ENCODE measurements at places on chromosomes 4 and X.

DNA sequence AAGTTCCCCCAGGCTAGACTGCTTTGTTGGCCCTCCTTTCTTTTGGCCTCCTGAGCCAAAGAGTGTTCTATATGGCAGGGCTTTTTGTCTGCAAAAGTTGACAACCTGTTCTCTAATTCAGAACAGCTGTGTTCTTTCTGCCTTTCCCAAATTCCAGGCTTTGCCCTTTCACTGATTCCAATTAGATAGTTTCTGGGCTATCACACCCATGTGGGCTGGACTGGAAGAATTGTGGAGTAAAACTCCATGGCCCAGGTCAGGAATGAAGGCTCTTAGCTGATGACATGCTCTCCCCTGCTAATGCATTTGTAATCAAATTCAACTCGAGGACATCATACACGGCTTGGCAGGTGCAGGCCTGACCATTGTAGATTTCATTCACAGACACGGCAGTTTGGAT is 19.4 kb downstream of the BMP3 start:
- no peak for DNase-seq

DNA sequence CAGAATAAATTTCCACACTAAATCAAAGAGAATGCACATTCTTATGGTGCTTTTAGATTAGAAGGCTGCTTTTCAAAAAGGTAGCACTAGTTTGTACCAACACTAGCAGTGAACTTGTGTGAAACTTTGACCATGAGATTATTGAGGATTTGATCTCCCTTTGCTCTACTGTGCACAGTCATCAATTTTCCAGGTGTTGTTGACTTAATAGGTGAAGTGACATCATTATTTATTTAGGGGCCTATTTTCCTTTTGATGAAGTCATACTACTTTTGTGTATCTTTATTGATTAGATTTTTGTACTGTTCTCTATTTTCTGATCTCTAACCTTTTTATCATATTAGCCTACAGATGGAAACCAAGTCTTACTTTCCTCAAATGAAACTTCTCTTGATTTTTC is 507.9 kb upstream of the LCORL start:
- no peak for DNase-seq

GRCh38 chrX:18946157-18946556 is 37.8 kb downstream of the PHKA2 start:
- no peak for DNase-seq

- no peak for DNase-seq
Observed at GRCh38 chrX:10217198-10217597, 60.4 kb downstream of the CLCN4 start.

DNA sequence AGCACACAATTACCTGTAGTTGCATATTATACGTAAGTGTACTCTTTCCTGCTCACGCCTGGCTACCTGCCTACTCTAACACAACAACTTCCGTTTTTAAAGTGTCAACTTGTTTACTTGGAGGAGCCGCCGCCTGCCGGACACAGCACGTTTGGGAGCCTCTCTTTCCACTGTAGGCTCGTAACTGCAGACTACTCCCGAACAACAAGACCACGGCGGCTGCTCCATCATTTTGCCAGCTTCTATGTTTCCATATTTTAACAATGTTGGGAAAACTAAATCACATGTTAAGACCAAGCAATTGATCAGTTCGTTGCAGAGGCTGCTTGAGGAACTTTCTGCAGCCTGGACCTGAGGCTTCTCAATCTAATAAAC is 841 bp downstream of the MTNR1A start:
- peak; percentile 47 for DNase-seq

DNA sequence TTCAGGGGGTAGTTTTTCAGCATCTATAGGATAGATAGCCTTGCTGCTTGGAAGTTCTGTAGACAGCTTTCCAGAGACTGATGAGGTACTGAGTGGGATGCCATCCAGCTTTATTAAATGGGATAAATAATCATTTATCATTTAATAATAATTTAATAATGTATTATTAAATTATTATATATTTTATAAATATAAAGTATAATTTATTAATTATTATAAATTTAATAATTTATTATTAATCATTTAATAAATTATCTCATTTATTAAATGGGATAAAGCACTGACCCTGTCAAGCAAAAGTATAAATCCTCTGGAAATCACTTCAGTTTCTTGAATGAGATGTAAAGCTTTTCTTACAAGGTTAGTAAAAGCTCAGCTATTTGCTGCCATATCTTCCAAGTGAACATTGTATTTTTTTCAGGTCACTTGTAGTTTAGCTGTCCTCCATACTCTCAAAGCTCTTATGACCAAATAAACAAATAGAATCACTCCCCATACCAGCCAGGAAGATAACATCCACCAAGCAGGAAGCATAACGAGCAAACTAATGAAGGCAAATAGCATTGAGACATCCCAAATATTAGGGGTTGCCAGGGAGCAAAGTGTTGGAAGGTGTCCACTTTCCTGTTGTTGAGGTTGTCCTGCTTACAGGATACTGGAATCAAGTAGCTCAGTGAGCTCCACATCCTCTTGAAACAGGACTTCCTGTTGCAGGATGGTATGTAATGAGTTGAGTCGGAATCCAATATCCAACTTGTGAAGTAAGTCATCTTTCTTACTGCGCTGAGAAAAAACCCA is 88.9 kb downstream of the ZNF674 start:
- no peak for DNase-seq

GRCh38 chrX:14775416-14775815 is 97.5 kb downstream of the FANCB start:
- DNase-seq: no peak

DNA sequence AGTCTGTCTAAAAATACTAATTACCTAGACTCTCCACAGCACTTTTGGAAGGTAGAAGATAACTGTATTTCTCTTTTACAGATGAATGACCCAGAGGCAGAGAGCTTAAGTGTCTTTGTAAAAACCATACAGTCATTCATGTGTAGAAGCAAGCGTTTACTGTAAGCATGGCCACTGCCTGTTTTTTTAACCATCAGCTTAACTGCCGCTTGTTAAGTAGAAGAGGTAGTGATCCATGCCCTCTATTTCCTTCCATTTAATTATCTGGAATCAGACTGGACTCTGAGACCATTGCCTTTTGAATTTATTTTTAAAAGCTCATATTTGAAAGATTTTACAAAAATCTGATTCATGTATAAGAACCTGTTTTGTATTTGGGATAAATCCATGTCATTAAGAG is 111.2 kb upstream of the TECRL start:
- DNase-seq: peak; percentile 17

GRCh38 chrX:111167334-111167733 is 71.3 kb downstream of the PAK3 start:
- DNase-seq: no peak

- DNase-seq: no peak
Observed at GRCh38 chrX:123408821-123409737, 225.0 kb downstream of the GRIA3 start.

DNA sequence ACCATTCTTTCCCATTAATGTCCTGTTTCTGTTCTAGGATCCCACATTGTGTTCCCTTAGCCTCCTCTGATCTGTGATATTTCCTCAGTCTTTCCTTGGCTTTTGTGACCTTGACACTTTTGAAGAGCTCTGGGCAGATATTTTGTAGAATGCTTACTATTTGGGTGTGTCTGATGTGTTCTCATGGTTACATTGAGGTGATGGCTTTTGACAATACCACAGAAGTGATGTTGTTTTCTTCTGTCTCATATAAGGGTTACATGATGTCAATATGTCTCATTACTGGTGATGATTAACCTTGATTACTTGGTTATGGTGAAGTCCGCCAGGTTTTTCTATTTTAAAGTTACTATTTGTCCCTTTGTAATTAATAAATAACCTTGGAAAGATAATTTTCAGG is 183.7 kb downstream of the SOWAHB start:
- DNase-seq: no peak

DNA sequence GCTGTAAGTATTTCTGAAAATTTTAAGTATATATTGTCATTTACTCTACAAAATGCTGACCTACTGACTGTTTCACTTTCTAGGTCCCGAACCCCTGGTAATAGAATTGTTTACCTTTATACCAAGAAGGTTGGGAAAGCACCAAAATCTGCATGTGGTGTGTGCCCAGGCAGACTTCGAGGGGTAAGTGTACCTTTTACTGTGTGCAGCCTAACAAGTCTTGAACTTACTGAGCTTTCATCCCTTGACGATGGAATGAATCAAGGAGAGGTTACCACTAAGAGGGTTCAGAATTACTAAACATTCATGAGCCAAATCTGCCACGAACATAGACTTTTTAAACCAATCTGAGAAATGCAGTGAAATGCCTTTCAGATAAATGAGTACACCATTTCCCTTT is 1.6 kb downstream of the RPL34 start:
- DNase-seq: no peak
